AG04450 (cell line): ENCODE measurements at places on chromosomes 2 and 18.

- no peak for DNase-seq
Measured at GRCh38 chr18:13684546-13684945, 41.8 kb downstream of the FAM210A start.

DNA sequence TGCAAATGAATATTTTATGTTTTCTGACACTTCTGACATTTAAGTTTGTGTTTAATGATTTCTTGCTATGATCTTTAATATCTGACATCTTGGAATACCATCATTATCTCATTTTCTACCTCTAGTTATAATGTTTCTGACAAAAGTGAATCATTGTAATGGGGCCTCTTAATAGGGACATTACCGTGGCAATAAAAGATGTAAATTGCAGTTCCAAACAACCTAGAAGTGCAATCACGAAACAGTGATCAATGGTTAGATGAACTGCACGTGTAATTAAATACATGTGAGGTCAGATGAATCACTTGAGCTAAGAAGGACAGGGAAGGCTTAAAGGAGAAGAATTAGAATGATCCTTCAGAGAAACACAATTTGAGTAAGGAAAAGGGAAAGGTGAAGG is 1078.3 kb downstream of the DPP10 start:
- DNase-seq: no peak

GRCh38 chr18:49786019-49786720 is 27.2 kb downstream of the ACAA2 start:
- DNase-seq: no peak

DNA sequence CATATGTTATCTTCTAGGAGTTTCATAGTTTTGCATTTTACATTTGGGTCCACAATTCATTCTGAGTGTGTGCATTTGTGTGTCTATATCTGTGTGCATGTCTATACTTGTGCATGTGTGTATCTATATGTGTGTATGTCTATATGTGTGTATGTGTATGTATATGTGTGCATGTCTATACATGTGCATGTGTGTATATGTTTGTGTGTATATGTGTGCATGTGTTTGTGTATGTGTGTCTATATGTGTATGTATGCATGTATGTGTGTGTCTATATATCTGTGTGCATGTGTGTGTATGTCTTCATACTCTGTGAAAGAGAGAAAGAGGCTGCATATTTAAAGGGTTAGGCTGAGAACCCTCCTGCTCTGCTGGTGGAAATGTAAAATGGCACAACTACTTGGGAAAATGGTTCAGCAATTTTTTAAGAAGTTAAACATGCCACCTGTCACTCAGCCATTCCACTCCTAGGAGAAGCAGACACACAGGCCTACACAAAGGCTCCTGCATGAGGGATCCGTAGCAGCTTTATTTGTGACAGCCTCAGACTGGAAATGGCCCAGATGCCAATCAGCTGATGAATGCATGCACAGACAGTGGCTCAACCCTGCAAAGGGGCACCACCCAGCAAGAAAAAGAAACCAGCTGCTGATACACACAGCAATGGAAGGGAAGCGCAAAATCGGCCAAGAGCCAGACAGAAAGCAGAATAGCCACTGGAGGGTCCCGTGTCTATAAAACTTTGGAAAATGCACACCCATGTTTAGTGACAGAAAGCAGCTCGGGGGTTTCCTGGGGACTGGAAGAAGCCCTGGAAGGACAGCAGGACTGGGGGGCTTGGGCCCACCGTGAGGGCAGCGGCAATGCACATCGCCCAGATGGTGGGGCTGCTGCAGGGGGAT is 146.8 kb downstream of the SEPTIN10 start:
- no peak for DNase-seq

DNA sequence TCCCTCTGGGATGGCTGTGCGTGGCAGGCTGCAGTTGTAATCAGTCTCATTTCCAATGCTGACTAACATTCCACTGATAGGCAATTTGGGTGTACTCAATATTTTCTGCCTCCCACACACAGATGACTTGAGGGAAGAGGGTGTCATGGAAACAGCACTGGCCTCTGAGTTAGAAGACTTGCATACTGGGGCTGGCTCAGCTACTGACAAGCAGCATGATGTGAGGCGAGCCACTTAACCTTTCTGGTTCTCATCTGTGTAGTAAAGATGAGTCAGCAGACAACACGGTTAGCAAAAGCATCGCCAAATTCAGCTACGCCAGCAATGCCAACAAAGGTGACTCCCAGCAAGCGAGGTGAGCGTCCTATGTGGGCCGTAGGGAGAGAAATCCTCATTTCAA is 73.5 kb downstream of the COLEC12 start:
- no peak for DNase-seq

DNA sequence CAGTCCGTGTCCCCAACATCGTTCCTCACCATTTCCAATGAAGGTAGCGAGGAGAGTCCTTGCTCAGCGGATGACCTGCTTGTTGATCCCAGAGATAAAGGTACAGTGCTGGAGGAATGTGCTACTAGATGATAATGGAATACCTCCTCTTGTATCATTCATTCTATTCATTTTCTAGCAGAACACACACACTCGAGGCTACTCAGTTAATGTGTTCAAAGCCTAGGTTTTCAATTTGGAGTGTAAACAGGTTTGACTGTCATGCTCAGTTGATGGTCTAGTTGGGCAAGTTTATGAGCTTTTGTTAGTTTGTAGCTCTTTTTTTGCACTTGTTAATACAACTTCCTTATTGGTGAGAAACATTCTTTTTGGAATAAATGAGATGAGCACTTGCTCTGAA is 114.2 kb downstream of the ICA1L start:
- no peak for DNase-seq

- DNase-seq: no peak
Measured at GRCh38 chr2:98477036-98477435, 32.4 kb downstream of the INPP4A start.

GRCh38 chr2:225236769-225237323 is 162.7 kb upstream of the NYAP2 start:
- DNase-seq: no peak

DNA sequence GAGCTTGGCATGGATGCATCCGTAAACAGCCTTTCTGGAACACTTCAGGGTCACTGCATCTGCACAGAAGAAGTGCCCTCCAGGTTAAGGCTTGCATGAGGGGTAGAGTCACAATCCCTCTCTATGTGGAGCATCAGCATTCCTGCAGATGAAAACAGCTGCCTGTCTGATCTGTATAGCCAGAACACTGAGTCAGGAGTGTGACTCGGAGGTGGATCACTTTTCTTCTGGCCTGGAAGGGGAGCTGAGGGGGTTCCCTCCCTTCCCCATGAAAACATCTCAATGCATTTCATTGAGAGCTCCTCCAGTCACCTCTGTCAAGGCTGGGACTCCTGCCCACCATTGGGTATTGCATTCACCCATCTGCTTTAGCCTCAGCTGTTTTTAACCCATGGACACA is 72.5 kb upstream of the SERPINE2 start:
- no peak for DNase-seq

DNA sequence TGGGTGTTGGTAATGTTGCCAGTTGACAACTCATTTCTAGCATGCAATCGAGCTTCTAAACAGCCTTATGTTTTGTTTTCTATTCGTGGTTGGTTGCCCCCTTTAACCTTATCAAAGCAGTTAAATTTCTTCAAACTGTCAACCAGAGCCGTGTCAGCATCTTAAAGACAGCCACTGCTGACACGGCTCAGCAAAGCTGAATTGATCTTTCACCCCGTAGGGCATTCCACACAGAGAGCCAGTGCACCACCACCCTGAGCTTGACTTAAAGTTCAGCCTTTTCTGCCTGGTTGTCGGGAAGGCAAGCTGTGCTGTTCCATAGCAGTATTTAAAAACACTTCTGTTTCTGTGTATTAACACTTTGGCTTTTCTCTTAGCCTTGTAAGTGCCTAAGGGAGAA is 355.0 kb upstream of the CHST9 start:
- no peak for DNase-seq

DNA sequence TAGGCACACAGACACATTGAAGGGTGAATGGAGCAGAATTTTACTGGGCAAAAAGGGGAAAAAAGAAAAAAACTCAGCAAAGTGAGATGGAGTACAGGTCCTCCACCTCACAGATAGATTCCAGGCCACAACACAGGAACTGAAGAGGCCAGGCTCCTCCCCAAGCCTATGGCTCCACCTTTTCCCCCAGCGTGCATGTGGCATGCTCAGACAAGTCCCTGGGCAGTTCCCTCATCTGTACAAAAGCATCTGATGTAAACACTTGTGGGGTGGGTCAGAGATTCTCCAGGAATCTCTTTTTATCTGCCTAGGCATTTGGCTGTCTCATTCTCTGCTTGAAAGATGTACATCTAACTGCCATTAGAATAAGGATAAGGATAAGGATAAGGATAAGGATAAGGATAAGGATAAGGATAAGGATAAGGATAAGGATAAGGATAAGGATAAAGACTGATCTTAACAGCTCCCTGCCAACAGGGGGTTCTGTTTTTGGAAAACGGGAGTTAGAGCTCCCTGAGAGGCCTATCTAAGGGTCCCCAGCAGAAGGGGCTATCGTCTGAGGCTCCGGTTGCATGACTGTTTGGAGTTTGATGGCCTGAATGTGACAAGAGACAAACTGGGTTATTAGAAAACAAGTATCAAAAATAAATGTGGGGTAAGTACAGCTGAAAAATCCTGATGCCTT is 17.2 kb upstream of the ASXL3 start:
- no peak for DNase-seq

DNA sequence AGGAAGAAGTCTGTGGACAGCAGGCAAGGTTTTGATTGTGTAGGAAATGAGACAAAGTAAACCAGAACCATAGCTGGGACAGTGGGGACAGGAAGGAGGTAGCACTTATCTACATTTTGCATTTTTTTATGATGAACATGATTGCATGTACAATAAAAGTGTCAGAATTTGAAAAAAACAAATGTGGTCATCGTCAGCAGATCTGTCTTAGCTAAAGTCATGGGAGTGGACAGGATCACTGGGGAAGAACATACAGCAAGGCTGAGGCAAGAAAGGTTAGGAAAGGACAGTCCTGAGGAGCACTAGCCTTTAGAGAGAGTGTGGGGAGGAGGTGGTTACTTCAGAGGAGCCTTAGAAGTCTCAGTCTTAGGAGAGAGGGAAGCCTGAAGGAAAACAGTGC is 35.1 kb upstream of the SLC14A2 start:
- no peak for DNase-seq

DNA sequence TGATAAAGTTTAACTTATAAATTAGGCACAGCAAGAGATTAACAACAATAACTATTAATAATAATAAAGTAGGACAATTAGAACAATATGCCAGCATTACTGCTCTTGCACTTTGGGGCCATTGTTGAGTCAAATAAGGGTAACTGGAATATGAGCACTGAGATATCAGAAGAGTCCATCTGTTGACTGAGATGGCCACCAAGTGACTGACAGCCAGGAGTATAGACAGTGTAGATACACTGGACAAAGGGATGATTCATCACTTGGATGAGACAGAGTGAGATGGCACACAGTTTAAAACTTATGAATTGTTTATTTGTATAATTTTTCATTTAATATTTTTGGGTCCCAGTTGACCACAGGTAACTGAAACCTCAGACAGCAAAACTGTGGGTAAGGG is 20.0 kb downstream of the NAB1 start:
- DNase-seq: no peak

DNA sequence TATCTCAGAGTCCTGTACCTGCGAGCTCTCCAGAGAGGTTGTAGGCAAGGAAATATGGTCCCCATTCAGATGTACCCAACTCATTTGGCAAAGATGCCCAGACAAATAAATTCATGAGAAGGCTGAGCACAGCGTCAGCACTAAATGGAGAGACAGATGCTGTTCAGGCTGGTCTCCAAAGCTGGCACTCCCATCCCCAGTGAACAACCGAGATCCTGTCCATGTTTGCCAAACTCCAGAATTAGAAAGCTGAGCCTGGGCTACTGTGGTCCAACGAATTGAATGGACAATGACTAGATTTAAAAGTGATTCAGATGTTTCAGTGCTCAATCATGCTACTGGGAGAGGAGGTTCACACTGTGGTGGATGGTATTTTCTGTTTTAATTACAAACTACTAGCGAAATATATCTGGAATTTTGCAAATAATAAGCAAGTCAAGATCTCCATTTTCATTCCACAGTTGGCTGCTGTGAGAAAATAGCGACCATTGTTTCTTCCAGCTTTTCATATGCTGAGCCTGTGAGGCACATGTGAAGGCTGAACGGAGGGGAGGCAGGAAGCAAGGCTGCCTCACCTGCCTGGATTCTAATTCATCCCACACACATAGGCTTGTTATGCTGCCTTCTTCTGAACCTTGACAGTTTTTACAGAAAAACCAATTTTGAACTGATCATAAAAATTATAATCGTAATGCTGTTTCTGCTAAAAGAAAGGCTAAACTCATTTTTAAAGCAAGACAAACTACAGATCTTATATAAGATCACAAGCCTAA is 22.6 kb upstream of the DAPL1 start:
- no peak for DNase-seq

- DNase-seq: no peak
Measured at GRCh38 chr18:21000667-21001066, 110.9 kb downstream of the ROCK1 start.

DNA sequence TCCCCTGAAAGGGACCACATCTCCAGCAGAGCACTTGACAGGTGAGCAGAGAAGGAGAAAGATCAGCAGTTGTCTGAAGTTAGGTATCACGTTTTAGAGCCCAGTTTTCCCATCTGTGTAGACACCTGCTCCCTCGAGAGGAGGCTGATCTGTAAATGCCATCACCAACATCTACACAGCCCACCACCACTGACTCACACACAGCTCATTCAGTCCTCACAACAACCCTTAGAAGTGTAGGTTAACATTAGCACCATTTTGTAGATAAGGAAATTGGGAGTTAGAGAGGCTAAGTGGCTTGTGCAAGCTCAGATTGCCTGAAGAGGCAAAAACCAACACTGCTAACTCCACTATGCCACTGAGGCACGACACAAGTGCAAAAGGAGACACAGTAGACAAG is 37.2 kb upstream of the STAT1 start:
- no peak for DNase-seq

DNA sequence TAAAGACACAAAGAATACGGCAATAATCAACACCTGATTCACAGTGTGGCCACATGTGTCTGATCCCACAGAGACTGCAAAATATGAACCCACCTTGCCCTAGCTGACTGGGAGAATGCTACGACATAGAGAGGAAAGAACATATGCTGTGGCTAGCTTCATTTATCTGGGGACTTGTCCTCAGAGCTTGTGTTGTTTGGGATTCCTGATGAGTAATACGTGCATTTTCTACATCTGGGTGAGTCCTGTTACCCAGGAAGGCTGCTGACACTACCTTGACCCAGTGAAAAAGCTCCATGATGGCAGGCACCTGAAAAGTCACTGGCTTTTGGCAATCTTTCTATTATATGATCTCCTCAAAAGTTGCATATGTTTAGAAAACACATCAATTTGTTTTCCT is 427.7 kb upstream of the LYPD1 start:
- no peak for DNase-seq

GRCh38 chr18:63098018-63098981 is 221.3 kb downstream of the BCL2 start:
- DNase-seq: no peak

GRCh38 chr2:37418956-37419355 is 74.5 kb downstream of the QPCT start:
- DNase-seq: peak; percentile 15

GRCh38 chr2:230130668-230131364 is 62.1 kb upstream of the SLC16A14 start:
- peak; percentile 81 for DNase-seq
